Stimulated activated CD4-positive, alpha-beta T cell treated with anti-CD3 and anti-CD28 coated beads, Interleukin-1b, Interleukin-23, amount 100 ng/mL, for 1 hour (primary cell): ENCODE measurements at places on chromosomes 7 and 10.

DNA sequence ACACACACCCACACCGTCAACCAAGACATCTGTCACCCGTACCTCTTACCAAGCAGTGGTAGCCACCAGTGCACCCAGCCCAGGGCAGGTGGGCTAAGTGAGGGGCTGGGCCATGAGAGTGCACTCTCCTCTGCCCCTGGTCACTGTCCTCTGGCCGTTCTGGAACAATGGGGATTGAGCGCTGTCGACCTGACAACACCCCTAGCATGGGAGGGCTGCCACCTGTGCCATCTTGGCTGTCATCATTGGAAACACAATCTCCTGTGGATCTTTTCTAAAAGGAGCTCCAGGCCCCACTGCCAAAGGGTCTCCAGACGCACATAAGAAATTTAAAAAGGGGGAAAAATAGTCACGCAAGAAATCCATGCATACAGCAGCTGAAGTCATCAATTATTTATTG, 80.1 kb downstream of the CTBP2 start:
- no peak for DNase-seq

DNA sequence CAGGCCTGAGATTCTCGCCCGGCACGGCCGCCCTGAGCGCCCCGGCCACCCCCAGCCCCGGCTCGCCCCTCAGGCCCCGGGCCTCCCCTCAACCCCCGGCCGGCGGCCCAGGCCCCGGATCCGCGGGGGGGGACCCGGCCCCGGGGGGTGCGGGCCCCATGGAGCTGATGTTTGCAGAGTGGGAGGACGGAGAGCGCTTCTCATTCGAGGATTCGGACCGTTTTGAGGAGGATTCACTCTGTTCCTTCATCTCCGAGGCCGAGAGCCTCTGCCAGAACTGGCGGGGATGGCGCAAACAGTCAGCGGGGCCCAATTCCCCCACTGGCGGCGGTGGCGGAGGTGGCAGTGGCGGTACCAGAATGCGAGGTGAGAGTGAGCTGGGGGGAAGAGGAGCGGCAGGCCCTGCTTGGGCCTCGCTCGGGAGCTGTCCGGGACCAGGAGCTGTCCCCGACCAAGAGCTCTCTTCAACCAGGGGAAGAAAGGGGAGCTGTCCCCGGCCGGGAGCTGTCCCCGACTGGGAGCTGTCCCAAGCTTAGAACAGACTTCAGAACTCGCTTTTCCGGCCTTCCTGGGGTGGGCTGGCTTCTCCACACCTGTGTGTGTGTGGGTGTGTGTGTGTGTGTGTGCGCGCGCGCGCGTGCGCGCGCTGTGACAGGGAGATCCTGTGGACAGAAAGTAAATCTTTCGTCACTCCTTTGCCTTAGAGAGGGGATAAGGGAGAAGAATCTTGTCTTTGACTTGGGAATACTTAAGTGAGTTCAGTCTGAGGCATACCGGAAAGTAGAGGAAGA, 510 bp downstream of the ZSWIM8 start:
- DNase-seq, result no peak

- no peak for DNase-seq
These were observed 138.4 kb upstream of the HGF start for GRCh38 chr7:81908220-81908619.

DNA sequence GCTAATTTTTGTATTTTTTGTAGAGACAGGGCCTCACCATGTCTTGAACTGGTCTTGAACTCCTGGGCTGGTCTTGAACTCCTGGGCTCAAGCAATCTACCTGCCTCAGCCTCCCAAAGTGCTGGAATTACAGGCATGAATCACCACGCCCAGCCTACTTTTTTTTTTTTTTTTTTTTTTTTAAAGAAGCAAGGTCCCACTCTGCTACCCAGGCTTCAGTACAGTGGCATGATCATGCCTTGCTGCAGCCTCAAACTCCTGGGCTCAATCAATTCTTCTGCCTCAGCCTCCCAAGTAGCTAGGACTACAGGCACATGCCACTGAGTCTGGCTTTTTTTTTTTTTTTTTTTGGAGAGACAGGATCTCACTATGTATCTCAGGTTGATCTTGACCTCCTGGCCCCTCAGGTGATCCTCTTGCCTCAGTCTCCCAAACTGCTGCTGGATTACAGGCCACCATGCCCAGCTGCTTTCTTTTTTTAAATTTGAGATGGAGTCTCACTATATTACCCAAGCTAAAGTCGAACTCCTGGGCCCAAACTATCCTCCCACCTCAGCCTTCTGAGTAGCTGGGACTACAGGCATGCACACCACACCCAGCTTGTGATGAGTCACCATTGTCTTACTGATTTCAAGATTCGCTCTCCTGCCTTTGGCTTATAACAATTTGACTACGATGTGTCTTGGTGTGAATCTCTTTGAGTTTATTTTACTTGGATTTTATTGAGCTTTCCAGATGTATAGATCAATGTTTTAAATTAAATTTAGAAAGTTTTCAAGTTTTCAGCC, 9.0 kb downstream of the RPEL1 start:
- no peak for DNase-seq

GRCh38 chr7:33854801-33855350, 50.5 kb upstream of the BMPER start:
- DNase-seq, result no peak

DNA sequence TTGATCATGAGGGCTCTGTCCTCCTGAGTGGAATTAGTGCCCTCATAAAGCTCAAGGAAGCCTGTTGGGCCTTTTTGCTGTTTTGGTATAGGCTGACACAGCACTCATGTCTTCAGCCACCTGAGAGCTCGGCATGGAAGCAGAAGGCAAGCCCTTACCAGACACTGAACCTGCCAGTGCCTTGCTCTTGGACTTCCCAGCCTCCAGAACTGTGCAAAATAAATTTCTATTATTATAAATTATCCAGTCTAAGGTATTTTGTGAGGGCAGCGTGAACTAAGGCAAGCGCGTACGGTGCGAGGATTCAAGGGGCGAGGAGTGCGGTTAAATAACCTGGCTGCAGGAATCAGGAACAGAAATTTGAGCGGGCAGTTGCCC, 281.5 kb upstream of the LYZL1 start:
- no peak for DNase-seq

DNA sequence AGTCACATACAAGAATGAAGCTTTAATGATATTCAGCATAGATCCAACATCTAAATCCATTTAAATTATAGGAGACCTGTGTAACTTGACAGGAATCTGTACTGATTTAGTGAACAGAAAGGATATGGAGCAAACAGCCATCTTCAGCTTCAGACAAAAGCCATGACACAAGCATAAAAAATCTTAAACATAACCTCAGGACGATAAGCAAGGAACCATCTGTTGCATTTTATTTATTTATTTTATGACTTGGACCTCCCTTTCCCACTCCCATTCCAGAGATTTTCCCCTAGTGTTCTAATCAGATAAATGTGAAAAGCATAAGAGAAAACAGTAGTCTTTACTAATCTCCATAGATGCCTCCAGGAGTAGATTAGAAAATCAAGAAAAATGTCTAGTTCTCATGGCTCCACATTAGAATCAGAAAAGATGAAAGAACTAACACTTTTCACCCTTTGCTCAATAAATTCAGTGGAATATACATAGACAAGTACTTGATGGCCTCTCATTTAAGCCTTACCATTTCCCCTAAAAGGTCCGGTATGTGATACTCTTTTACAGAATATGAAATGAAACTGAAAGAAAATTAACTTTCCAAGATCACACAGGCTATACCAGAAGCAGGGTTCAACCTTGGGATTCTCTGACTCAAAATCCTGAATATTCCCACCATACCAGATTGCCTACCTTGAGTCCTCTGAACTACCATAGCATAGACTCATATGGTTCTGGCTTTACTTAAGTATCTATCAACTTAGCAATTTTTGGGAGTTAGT, 15.2 kb downstream of the CACNA2D1 start:
- no peak for DNase-seq

- DNase-seq, result no peak
These were observed 30.9 kb downstream of the CDK1 start for GRCh38 chr10:60809157-60809556.

DNA sequence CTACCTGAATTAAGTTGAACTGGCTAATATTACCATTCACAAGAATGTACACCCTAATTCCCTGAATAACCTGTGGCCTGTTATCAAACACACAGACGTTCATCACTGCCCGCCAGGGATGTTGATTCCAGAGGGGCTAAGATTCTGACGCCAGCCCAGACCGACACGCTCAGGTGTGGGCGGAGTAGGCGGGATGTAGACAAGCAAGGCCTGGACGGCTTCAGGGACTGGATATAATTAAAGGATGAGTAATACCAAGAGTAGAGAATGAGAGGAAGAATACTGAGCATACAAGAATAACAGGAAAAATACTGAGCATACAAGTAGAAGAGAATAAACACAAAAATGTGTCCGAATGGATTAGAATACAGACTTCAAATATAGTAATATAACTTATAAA, 29.0 kb downstream of the CUBN start:
- DNase-seq, result no peak

- no peak for DNase-seq
These were observed 201.0 kb upstream of the LYZL2 start for GRCh38 chr10:30830315-30831230.

DNA sequence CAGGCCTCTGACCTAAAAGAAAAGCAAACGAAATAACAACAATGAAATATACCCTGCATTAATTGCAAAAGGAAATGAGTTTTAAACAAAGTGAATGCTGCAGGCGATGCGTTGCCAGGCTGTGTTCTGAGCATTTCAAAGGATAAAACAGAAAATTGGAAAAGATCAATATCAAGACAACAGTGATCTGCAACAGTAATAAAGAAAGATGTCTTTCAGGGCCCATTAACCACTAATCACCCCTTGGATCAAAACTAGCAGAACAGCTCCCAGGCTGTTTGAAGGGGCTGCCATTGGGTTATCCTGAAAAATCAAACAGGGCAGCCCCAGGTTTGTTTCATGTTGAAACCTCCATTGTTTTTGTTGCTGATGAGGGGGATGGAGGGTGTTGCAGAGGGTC, 219.2 kb downstream of the FGFR2 start:
- no peak for DNase-seq

- DNase-seq, result no peak
These were observed 301.7 kb downstream of the DGKB start for GRCh38 chr7:14600766-14601367.

- no peak for DNase-seq
These were observed 56.8 kb downstream of the CACNB2 start for GRCh38 chr10:18196806-18197550.

DNA sequence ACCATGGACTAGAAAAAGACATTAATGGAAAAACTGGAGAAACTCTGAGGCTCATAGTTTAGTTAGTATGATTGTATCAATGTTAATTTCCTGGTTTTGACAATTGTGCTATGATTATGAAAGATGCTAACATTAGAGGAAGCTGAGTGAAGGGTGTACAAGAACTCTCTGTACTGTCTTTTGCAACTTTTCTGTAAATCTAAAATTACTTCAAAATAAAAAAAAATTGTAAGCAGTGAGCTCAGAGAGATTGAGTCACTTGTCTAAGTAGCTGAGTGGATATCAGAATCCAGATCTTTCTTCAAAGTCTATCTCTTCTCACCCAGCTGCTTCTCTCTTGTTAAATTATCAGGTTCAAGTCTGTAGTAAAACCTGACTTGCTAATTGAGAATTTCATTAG, 181.1 kb downstream of the PLCE1 start:
- no peak for DNase-seq

GRCh38 chr10:89384474-89385340, 6.9 kb downstream of the IFIT1B start:
- no peak for DNase-seq

GRCh38 chr7:75967487-75967997, 26.9 kb downstream of the TMEM120A start:
- no peak for DNase-seq

GRCh38 chr10:26093229-26093628, 123.3 kb upstream of the GAD2 start:
- no peak for DNase-seq

DNA sequence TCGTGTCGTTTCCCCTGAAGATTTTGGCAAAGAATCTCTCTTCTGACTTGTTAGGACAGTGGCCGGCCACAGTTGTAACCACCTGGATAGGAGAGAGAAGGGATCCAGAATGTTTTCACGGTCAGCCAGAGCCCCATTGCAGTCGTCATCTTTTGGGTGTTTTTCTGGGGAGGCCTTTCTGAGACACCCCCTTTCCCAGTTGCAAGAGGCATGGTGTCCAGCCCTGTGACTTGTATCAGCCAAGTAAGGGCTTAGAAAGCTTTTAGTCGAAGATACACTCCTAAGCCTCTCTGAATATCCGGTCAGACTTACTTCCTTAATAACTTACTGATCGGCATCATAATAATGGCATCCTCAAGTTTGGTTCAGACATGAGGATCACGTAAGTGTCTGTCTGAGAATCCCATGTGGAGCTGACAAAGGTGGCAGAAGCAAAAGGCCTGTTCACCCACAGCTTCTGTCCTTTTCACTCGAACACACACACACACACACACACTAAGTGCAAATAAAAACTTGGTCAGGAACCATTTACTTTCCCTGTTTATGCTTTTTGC, 435.7 kb upstream of the GALNT17 start:
- no peak for DNase-seq
